ENCODE measurements at places on chromosomes 12 and 14.
A peak's percentile ranks its signal among the peaks of the same experiment; 100 is the strongest.

- no peak for DNase-seq
Measured at GRCh38 chr14:43087666-43088065, 1419.4 kb downstream of the FSCB start.

DNA sequence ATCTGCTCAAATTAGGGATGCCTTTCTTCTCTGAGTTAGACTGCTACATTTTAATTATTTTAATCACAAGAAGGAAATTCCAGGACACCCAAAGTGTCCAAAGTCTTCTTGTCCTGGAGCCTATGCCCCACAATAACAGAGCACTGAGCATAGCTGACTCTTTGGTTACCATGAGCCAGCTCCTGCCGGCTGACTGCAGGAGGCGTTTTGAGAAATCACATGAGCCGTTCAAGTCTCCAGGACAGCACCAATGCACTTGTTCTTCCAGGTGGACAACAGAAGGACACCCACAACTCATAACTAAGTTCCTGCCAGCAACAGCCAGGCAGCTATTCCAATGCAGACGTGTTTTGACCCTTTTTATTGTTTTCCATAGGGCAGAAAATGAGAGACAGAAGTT, 46.0 kb upstream of the SRSF5 start:
- DNase-seq: no peak

- DNase-seq: no peak
Measured at GRCh38 chr14:21278632-21279031, 1.3 kb upstream of the RPGRIP1 start.

DNA sequence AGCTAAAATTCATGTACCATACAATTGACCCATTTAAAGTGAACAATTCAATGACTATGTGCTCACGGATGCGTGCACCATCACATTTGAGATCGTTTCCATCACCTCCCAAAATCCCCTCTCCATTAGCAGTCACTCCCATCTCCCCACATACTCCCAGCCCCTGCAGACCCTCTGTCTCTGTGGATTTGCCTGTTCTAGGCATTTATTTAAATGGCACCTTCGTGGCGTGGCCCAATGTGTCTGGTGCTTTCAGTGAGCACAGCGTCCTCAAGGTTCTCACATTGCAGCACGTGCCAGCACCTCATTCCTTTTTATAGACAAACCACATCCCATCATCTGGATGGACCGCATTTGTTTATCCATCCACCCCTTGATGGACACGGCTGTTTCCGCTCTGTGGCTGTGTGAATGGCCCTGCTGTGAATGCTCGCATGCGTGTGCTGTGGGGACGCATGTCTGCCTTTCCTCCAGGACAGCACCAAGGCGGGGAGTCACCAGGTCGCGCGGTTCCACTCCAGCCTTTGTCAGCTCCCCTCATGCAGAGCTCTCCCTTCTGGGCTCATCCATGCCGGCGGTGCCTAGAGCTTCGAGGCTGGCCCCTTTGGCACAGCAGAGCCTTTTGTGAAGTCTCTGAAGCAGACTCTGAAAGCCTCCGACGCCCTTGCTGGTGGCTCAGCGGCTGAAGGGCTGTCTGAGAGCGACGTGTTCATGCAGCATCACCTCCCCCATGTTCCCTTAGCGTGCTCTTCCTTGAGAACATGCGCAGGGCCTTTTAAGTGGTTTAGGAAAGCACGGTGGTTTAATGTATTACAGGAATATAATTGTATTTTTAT, 184.4 kb downstream of the KIF26A start:
- no peak for DNase-seq

DNA sequence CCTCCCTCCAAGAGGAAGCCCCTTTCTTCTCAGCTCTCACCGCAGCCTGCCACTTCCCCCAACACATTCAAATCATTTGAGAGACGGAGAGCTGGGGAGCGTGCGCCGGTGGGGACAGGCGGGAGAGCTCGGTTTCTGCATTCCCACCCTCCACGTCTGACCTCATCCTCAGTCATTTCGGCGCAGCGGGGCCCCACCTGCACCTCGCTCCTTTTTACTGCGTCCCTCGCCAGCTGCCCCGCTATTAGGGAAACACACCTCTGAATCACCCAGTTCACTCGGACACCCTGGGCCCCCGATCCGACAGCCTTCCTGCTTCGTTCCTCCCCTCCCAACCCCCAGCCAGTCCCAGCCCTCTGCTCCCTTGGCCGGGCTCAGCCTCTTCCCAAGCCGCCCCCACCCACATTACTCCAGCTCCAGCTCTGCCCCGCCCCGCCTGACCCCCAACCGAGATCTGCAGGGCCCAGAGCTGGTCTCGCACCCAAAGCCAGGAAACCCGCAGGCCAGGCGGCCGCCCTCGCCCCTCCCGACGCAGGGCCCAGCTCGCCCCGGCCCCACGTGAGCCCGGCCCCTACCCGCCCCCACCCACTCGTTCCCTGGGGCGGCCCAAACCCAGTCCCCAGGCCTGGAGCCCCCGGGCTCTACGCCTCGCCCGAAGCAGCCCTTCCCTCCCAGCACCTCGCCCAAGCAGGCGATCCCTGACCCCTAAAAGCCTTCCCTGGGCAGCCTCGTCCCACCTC, 783 bp downstream of the CORO1C start:
- DNase-seq: peak; percentile 76

- no peak for DNase-seq
Measured at GRCh38 chr14:90295870-90296516, 35.7 kb downstream of the NRDE2 start.

DNA sequence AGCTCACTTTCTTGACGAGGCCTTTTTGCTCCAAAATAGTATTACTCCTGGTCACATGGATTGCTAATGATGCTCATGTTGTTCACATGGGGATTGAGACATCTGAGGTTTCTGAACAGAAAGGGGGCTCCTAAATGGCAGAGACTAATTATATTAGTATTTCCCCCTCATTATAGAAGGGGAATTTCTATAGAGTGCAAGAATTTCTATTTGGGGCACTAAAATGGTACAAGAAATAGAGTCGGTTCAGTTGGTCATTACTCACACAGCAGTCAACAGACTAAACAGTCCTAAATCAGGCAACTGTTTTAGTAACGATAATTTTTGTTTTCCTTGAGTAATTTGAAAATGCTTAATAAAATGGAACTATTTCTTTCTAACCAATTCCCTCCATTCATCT, 108.9 kb downstream of the DACT1 start:
- DNase-seq: no peak

GRCh38 chr12:109542876-109543275, 30.4 kb downstream of the MMAB start:
- no peak for DNase-seq

- no peak for DNase-seq
Measured at GRCh38 chr12:122518908-122519307, 7.8 kb downstream of the RSRC2 start.

DNA sequence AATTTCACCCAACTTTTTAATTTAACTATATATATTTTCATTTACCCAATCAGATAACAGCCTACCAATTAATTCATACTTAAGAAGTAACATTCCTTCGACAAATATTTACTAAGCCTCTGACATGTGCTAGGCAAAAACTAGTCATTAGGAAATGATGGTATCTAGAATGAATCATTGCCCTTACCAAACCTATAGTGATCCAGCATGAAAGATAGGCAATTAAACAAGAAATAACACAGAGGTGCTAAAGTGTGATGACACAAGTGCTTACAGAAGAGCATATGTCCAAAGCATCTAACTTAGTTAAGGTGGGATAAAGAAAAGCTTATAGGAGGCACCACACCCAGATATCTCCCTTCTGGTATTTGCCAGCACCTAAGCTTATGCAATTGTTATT, 166.5 kb upstream of the RASSF8 start:
- no peak for DNase-seq

DNA sequence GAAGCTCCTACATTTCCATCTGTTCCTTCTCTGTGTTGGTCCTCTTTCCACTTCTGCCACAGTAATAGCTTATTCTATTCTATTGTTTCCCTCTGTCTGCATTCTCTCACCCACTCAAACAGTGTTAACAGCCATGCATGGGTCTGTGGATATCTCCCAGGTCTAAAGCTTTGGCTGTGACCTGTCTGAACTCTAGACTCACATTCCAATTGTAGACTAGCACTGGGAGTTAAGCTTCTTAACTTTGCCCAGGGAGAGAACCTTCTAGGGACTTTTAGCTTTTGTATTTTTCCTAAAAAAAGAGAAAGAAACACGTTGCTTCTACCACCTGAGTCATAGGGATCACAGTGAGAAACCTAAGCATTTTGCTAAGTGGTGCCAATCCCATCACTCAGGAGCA, 36.7 kb downstream of the PTPRR start:
- DNase-seq: no peak

DNA sequence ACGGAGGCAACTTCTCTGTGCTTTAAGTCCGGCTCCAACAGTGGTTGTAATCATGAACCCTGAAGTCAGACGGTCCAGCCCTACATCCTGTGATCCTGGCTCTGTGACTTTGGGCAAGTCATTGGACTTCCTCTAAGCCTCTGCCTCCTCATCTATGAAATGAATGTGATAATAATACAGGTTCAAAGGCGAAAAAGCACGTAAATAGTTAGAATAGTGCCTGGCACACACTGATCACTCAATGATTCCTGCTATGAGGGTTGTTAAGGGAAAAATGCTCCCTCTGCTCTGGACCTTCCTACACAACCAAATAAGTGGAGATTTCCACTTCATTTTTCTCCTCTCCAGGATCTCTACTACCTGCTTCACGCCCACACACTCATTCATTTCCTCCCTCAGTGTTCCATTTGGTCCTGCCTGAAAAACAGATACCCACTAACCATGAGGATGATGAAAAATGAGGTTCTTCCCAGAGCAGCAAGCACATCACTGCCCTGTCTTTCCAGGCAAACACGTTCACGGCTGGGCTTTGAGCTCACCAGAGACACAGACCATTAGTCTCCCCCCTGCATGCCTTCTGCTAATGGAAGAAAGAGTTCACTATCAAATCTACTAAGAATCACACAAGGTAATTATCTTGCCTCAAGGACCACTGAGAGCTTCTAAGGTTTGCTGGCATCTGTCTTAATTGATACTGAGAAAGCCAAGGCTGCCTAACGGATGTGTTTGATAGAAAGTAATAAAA, 13.2 kb downstream of the NUAK1 start:
- DNase-seq: no peak

DNA sequence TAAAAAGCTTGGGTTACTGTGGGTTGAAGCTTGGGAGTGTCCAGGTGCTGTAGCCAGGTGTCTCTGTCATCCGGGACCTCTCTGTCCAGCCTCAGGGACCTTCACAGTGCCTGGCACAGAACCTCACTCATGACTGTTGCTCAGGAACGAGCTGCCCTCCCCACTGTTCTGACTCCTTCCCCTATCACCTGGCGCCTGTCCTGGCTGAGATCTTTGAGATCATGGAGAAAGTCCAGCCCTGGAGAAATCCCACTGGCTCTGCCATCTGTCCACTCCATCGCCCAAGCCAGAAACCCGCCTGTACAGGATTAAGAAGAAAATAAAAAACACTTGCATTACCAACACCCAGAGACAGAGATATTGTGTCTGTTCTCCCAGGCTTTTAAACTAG, 53.5 kb downstream of the DGLUCY start:
- DNase-seq: no peak

DNA sequence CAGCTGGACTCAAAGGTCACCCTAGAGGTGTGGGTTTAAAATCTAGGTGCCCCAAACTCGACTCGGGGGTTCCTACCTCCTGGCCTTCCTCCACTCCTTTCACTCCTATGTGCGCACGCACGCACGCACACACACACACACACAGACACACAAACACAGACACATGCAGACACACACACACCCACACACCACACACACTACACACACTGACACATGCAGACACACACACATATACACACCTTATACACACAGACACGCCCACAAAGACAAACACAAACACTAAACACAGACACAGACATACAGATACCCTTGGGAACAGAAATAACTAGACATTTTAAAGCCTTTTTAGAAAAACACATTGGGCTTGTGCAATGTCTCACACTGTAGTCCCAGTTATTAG, 31.8 kb downstream of the GSC start:
- no peak for DNase-seq

- no peak for DNase-seq
Measured at GRCh38 chr12:75236206-75236605, 26.6 kb upstream of the KCNC2 start.

GRCh38 chr14:65190312-65190711, 88.0 kb upstream of the MAX start:
- DNase-seq: no peak

DNA sequence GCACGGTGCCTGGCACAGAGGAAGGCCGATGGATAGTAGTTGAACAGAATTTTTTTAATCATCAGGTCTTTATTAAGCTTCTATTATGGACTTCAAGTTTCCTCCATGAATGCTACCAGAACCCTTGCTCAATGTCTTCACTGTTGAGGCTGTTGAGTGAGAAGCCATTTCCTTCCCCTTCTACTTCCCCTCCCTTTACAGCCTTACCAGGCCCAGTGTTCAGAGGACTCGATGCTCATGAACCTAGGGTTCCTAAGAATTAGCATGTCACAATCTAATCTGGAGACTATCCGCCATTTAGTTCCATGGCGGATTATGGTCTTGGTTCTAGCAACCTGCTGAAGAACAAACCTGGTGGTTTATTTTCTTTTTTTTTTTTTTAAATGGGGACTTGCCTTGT, 17.7 kb downstream of the ETV6 start:
- no peak for DNase-seq

DNA sequence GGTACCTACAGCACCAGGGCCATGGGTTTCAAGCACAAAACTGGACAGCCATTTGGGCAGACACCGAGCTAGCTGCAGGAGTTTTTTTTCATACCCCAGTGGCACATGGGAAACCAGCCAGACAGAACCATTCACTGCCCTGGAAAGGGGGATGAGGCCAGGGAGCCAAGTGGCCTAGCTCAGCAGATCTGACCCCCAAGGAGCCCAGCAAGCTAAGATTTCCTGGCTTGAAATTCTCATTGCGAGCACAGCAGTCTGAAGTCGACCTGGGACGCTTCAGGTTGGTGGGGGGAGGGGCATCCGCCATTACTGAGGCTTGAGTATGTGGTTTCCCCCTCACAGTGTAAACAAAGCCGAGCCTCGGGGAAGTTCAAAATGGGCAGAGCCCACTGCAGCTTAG, 81.2 kb upstream of the CCDC175 start:
- DNase-seq: no peak

DNA sequence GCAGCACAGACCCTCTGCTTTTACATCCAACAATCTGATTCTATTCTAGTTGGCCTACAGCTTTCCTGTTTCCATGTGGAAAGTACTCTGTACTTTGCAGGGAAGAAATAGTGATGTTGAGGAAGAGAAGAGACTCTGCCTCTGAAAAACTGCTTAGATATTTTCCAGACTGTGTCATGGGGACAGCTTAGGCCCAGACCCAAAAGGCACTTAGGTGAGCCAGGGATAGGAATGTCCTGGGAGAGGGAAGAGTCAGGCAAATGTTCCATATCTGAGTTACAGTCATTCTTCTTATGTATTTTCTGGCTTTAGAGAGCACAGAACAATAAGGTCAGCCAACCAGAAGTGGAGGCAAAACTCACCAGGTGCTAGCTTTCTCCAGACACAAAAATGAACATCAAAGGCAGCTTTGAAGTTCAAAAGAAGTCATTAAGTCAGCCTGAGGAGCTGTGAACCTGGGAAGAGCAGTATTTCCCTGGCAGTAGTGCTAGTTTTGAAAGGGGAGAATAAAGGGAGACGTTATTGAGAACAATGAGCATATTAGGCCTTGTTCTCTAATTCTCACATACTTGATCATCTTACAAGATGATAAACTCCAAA, 199.7 kb upstream of the LMNTD1 start:
- no peak for DNase-seq

- DNase-seq: peak; percentile 62
Measured at GRCh38 chr14:100305324-100306100, 732 bp downstream of the SLC25A29 start.

Measured in left cardiac atrium (tissue), 4 donors.